OCI-M1 (cell line): ENCODE measurements at places on chromosomes 2 and 18.

DNA sequence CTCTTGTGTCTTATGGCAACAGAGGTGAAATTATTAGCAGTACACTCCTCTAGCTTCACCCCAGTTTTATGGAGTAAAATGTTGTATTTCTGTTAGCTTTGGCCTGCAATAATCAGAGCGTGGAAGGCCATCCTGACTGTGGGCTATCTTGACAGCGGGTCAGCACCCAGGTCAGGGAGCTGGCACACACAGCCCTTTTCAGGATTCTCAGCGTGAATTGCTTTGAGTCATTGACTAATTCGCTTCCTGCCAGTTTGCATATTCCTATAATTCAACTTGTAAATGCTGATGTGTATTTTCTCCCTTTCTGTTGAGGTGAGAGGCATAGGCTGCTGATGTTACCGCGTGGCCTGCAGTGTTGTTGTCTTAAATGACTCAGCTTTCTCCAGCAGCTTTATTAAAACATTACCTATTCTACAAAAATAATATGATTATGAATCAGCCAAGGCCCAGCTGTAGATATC, 109.6 kb upstream of the EML6 start:
- DNase-seq: no peak

DNA sequence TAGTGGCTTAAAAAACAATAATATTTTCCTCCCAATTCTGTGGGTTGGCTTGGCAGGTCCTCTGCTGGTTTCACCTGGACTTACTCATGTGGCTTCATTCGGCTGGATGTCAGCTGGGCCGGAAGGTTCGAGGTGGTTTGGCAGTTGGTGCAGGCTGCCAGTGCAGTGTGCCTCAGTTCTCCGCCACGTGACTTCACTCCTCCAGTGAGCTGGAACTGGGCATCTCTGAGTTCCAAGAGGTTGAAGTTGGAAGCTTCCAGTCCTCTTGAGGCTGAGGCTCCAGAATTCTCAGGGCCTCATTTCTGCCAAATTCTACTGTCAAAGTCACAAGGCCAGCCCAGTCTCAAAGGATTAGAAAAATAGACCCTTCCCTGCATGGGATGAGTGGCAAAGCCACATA, 83.4 kb upstream of the B3GNT7 start:
- DNase-seq: no peak

DNA sequence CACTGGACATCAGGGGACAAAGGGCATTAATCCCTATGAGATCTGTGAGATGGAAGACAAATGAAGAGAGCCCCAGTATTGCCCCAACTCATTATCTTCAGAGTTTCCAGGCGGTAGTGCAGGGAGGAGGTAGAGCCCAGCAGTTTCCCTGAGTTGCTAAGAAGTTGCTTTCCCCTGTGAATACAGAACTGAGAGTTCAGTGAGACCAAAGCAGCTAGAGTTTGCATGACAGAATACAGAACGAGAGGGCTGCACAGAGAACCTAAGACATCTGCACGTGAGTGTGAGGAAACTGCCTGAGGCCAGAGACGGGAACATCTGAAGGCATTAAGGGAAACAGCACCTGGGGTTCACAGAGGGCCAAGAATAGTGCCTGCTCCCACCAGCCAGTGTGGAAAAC, 18.1 kb upstream of the PGAP1 start:
- DNase-seq: no peak

- no peak for DNase-seq
Measured at GRCh38 chr2:237096911-237097310, 11.2 kb downstream of the COPS8 start.

DNA sequence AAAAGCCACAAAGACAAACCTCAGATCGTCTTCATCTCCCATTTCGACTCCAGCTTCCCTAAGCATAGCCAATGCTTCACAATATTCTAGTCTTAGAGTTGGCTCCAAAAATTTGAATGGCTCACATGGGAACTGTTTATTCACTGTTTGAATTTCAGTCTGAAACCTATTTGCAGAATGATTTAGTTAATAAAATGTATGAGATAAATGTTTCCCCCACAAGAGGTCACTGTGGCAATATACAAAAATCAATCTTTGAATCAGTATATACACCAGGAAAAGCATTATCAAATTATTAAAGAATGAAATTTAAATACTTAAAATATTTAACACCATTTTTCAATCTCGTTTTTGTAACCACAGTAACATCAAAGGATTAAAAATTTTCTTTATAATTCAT, 40.0 kb upstream of the MCM6 start:
- DNase-seq: peak; percentile 67

DNA sequence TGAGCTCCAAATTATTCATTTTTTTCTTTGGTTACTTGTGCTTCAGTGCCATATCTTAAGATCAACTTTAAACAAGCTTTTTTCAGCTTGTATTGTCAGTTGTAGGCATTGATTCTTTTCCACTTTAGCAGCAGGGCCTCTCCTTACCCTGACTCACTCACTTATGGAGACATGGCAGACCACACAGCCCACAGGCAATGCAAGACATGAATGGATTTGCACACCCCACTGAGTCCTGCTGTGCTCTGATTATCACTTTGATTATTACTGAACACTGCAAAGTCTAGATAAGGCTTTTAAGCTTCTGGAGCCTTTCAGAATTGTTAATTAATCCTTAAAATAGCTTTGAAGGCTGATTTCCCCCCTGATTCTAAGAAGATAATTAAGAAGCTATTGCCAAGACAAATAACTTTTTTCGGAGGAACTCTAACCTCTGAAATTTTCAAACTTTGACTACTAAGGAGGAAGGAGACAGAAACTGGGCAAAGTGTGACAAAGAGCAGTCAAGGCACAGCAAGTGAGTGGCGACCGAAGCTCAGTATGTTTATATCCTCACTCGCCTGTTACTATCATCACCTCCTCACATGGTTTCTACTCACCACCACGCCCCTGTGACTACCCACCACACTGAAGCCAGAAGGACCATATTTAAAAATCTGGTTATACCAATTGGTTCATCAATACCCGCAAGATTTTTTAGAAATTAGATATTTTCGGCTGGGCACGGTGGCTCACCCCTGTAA, 43.3 kb downstream of the CACNB4 start:
- DNase-seq: peak; percentile 67

GRCh38 chr2:223227338-223227737, 175.3 kb downstream of the KCNE4 start:
- no peak for DNase-seq

DNA sequence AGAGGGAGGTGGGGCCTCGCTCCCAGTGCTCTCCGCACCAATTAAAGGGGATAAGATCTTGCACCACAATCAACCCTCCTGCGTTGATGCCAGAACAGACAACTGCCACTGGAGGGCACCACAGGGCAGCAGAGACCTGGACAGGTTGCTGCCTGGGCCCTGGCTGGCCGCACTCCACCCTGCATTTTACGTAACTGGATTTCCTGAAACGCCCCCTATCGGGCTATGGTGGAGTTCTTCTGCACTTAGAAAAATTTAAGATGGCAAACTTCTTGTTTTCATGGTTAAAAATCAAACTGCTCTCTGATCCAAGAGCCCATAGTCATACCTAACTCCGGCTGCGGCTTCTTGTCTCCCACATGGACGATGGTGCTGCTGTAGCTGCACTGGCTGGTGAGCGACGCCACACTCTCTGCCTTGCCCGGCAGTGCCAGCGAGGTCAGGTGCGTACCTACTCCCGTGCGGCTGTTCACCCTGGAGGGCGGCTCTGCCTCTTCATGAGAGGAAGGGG, 16.8 kb upstream of the HES6 start:
- DNase-seq: peak; percentile 88
